Upper lobe of left lung (tissue), 6 donors: ENCODE measurements at places on chromosomes 12 and 14. TPM values are rescaled to one million over a fixed set of nuclear protein-coding genes. Genes with fewer than 3 reads are reported as not detected.

DNA sequence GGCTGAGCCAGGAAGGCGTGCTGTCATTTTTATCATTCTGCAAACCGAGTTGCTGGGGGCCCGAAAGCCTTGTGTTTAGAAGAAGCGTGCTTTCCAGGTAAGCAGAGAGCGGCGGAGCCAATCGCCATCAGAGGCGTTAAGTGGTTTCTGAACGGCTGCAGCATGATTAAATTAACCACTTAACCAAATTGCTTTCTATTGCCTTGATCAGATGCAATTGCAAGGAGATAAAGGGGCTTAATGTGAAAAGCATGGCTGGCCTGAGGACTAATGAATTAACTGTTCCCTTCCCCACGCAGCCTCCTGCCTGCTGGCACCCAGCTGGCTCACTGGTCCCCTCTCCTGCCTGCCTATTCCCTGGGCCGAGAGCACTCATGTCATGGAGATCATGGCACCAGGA lies 36.6 kb upstream of the CHGA start:
- DNase-seq = no peak

DNA sequence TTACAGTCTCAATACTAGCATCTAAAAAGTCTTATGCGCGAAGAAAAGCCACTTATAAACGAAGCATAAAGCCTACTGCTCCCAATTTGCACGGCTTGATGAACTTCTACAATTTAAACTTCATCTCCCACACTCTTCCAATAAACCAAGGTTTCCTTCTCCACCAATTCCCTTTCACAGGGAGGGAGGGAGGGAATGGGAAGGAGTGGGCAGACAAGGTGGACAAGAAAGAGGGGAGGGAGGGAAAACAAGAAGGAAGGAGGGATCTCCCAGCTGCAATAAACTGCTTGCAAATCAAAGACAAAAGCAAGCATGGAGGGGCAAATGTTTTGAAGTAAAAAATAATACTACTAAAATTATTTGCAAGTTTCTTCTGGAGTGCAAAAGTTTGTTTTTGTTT lies 64.5 kb downstream of the MED13L start:
- DNase-seq = no peak

DNA sequence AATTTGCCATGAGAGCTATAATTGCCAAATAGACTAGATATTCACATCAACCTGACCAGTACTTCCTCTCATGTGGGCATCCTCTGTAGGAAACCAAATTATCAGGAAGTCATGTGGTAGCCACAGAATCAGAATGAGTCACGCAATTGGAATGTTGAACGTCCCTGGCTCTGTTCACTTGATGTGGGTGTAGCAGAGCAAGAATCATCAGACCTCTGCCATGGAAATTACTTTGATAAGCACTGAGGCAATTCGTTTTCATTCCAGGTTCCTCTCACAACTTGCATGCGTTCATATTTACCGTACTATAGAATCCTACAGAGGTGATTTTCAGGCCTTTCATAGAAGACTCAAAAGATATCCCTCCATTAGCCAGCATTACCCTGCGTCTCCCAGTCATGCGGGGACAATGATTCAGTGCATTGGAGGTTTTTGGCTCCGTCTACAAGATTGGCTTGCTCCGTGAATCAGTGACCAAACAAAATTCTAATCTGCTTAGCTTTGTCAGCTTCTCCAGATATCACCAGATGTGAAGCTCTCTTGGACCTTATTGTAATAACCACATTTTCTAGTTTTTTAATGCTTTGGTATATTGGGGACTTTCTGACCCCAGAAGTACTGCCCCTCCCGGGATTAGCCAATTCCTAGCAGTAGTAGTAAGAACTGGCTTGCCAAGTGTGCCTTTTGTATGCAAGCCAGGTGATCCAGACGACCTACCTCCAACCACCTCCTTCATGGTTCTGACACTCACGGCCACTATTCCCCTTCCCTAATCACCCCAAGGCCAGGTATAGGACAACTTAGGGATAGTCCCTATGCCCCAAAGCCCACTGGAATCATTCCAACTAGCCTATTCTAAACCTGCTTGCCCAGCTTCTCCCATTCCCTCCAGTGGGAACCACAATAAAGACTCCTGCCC lies 133.4 kb downstream of the KICS2 start:
- DNase-seq = peak; percentile 79

The KCNJ8 gene
- total RNA-seq = 15.6 TPM

The SALL2 gene
- 6.8 TPM for total RNA-seq
